ENCODE measurements at places on chromosomes 5 and 9.

DNA sequence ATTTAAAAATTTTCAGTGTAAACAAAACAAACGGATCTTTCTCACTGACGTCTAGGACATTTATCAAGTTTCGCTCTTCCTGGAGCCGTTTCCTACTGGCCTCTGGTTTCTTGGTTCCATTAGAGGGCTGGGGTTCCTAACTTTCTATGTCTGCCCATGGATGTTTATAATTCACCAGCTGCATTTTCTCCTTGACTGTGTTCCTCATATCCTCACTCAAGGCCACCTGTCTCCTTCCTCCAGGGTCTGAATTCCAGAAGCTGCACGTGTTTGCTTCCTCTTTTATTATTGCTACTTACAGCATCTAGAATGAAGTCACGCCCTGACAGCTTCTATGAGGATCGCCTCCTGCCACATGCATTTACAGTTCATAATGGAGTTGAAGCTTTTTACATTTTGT, 74.1 kb upstream of the BASP1 start:
- no peak for DNase-seq

- no peak for DNase-seq
These were observed 178.5 kb upstream of the PITX1 start for GRCh38 chr5:135212361-135213026.

DNA sequence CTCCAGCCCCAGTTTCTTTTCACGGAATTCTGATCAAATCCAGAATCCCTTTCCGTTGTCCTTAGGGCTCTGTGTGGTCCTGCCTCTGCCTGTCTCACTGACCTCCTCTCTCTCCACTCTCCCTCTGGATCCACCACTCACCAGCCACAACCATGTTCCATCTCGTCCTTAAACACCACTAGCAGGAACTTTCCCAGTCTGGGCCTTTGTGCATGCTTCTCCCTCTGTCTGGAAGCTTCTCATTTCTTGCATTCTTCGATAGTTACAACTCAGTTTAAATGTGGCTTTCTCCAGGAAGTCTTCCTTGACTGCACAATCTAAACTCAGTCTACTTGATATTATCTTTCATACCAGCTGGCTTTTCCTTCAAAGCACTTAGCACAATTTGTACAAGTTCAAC, 117.7 kb upstream of the MSX2 start:
- no peak for DNase-seq

GRCh38 chr9:125521462-125522327, 185.3 kb downstream of the MAPKAP1 start:
- no peak for DNase-seq

GRCh38 chr9:86275962-86276361, 6.4 kb downstream of the ISCA1 start:
- no peak for DNase-seq

DNA sequence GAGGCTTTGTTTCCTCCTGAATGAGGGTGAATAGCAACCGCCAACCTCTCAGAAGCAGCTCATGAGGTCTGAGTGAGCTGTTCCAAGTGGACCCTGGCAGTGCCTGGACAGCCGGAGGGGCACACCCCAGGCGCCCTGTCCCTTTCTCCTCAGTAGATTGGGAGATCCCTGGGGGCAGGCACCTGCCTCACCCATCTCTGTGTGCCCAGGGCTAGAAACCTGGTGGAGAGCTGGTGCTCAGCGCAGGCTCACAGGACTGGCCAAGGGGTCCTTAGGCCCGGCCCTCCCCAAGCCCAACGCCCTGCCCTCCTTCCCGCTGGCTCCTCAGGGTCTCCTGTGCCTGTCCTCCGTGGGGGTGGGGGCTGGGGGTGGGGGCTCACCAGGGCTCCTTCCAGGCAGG, 14.9 kb upstream of the MAPK9 start:
- DNase-seq: no peak

- DNase-seq: no peak
These were observed 25.4 kb downstream of the MEGF10 start for GRCh38 chr5:127316011-127316410.

- DNase-seq: no peak
These were observed 102.8 kb upstream of the DAP start for GRCh38 chr5:10863763-10864383.

DNA sequence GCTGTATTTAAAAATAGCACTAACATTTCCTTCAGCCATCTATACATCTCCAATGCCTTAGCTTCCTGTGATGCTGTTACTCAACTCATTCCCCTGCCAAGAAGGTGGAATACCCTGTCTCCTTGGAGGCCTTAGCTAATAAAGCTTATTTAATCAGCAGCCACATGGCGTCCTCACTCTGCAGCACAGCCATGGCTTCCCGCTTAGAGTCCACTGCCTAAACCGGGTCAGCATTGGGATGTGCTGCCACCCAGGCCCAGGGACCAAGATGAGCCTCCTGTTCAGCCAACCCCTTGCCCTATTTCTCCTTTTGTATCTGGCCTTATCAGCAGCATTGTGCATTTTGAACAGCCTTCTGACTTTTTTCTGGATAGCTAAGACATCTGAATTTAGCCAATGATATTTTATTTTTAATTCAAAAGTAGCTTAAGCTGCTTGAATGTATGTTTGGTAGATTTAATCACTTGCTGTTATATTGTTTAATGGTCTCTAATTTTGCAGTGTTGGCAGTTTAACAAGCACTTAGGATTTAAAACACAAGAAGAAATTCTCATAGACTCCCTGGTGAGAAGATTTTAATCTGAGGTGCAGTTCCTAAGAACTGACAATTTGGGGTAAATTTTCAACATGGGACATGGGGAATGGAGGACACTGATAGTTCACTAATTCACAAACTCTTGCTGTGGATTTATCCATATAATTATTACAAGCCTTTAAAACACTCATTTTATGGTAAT, 113.0 kb downstream of the RPS23 start:
- DNase-seq: no peak

DNA sequence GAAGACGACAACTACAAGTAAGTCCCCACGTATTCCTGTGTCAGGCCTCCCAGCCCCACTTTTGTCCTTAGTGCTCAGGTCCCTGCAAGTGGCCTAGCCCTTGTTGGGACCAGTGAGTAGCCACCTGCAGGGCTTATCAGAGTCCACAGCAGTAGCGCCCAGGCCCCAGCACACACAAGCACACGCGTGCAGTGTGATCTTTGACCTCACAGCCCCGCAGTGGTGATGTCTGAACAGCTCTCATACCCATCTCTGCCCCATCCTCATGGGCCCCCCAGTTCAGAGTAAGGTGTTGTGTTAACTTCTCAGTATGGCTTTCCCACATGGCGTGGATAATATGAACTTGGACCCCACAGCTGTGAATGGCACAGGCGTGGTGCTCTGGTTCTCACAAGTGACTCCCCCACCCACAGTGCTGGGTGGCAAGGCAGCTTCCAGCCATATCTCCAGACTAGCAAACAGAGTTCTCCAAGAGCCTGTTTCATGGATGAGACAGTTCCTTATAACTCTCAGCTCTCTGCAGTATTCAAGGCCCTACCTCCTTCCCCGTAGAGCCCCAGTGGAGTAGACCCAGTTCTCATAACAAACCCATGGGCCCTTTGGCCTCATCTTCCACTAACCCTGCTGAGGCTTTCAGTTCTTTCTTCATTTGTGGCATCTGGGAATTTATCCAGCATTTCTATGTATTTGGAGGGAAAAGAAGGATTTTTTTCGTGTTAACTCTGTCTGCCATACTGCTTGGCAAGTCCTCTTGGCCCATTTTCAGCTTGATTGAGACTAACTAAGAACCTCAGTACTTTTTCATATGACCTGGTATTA, 46.5 kb upstream of the ANGPTL2 start:
- DNase-seq: no peak

GRCh38 chr9:137027369-137028262, at the start of gene ABCA2:
ABCA2 (minus strand) TSS chr9:137028237; CDS start chr9:137028140, 97 bp downstream.
- no peak for DNase-seq

DNA sequence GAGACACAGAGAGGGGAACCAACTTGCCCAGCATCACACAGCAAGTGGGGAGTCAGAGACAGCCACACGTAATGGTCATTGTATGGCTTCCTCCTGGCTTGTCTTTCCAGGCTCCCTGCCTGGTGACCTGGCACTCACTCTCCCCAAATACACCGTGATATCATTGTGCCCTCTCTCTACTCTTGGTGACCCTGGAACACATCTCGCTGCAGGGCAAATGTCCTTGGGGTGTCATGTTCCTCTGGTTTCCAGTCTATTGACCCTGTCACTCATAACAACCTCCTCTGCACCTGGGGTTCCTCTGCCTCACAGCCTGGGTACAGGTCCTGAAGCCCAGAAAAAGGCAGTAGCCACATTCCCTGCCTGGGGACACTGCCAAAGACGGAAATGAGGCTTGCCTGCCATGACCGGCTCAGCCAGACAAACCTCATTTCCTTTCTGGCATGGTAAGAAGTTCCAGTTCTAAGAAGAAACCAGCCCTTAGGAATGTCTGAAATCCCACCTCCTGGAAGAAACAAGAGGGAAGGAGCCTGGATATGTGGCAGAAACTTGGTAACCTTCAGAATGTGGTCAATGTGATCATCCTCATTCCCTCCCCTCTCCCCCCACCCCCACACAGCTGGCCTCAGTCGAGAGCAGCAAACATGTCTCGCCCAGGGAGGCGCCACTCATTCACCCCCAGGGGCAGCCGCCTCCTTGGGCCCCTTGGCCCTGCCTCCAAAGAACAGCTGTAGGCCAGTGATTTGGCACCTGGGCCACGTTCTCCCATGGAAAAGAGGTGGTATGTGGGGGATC, 30.6 kb upstream of the SMU1 start:
- DNase-seq: no peak

GRCh38 chr5:32231929-32232328, 57.8 kb upstream of the GOLPH3 start:
- DNase-seq: no peak

DNA sequence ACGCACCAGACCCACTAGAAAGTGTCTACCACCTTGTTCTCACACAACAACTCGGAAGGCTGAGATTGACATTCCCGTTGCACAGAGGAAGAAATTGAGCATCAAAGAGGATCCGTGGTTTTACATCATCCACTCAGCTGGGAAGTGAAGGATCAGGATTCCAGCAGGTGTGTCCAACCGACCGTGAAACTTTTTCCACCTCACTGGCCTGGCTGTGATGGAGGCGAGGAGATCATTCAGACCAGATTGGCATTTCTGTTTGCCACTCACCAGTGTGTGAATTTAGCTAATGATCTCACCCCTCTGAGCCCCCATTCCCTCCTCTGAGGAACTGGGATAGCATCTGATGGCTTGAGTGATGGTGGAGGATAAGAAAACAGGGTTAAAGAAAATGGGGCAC, 46.7 kb upstream of the CPLX2 start:
- no peak for DNase-seq

GRCh38 chr5:134091626-134092121, 22.8 kb upstream of the TCF7 start:
- no peak for DNase-seq

DNA sequence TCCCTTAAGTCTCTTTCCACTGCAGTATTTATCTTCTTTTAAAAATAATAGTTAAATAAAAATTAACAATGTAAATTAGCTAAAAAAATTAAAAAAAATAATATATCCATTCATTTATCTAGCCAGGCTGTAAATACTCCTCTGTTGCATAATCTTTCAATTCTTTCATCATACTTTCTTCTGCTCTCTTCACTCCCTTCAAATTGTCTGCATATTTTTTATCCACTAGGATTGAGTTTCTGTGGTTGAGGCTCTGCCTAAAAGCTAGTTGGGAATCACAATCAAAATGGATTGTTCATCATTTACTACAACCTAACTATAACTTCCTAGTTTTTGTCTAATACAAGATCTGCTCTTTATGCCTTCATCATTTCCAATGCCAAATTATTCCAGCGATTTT, 182.2 kb downstream of the PDE4D start:
- no peak for DNase-seq

Data from T follicular helper cell (primary cell).